ENCODE measurements at places on chromosomes 7 and 10.

DNA sequence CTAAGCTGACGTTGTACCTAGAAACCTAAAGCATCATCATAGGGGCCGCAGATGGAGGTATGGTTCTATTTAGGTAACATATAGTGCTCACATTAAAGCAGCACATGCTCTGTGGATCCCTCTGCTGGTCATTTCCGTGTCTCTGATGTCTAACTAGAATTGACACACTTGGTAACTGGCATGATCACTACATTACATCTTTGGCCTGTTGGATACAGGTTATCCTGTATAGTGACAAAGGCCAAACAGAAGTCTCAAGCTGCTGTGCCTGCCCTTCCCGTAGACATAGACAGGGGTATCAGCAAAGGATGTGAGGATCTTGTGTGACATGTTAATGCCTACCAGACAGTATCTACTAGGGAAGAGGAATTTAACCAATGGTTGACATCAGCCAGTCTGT is 51.2 kb downstream of the KIF5B start:
- DNase-seq = peak; percentile 7

DNA sequence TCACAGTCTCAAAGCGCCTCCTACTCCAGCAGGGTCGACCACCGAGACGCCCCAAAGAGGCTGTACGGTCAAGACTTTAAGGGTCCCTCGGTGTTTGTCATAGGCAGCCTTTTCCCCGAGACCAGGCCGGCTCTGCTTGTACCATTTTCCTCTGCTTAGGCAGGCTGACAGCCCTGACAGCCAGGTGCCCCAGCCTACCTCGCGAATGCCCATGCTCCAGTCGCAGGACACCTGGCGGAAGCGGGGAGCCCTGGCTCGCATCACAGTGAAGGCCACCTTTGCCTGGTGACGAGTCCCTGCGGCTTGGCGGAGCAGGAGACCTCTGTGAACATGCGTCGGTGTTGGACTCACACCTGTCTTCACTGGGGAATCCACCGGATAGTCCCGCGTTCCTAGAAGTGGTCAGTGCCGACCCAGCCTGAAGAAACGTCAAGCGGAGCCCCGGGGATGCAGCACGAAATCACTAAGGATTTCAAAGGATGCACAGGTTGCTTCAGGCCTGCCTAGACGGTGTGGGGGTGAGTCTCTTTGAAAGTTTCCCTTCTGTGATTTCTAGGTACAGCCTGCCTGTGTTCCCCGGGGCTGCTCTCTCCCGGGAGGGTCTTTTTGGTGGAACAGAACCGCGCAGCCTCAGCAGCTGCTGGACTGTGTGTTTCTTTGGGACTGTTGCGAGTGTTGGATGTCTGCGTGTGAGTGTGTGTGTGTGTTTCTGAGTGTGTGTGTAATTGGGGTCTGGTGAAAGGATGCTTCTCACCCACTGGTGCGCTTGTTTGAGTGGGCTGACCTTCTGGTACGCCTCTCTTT is 30.5 kb upstream of the ZNF273 start:
- no peak for DNase-seq

DNA sequence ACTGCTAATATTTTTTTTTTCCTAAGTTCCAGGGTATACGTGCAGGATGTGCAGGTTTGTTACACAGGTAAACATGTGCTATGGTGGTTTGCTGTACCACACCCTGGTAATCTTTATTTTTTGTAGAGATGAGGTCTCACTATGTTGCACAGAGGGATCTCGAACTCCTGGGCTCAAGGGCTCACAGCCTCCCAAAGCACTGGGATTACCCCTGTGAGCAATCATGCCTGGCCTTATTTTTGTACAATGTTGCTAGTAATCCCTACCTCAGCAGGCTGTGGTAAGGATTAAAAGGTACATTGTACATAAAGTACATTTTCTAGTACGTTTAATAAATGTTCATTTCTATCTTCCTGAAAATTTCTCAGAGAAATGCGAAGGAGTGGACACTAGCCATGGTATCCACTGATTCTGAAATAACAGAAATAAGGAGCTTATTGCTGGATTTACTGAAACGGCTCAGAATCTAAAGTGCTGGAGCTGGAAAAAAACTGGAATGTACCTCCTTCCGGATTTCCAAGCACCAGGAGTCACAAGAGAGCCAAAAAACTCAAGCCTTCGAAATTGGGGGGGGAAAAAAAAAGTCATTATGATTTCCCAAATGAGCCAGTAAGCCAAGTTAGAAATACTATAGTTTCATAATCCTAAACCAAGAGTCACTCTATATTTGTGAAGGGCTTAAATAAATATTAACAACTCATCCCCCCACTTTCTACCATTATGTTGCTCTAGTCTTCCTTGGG is 69.6 kb downstream of the NT5C2 start:
- no peak for DNase-seq

GRCh38 chr10:76428551-76429367 is 997.3 kb downstream of the LRMDA start:
- DNase-seq = no peak

DNA sequence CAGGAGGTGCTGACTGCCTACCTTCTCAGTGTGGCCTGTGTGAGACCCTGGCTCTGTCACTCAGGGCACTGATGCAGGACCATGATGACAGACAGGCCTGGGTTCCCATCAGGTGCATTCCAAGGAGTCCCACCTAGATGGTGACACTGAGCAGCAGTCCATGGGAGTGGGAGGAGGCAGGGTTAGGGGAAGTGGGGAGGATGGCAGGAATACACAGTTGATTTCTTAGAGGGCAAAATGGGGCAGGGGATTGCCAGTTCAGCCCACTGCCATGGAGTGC is 155.0 kb downstream of the SH3PXD2A start:
- DNase-seq = no peak

DNA sequence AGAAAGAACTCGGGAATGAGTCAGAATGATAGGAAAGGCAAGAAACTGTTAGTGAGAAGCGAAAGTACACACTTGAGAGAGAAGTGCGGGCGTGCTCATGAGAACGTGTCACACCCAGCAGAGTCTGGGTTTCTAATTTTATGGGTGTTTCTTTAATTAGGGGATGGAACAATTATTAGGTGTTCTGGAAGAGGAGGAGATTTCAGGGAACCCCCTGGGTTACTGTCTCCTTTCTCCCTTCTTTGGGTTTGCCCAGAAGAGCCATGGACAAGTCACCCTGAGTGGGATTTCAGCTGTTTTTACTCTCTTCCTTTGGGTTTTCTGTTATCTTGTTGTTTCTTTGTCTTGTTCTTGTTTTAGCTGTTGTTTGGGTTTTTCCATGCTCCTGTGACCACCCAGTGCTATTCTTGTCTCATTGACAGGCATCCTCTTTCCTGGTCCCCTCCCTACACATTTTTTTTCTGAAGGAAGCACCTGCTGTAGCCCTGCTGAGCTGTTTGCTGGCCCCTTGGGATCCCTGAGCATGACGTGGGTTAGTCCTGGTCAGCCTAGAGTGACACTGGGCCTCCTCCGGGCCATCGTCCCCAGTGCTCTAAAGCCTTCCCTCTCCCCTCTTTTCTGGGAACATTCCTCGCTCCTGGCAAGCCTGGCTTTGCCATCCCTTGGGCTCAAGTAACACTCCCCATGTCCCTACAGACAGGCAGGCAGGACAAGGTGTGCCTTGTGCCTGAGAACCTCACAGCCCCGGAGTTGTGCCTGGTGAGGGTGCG is 3.5 kb downstream of the SH2D4B start:
- DNase-seq = no peak

Data from activated gamma-delta T cell treated with anti-CD3 and anti-CD28 coated beads, Interleukin-2, amount 50 U/mL, for 16 hours (primary cell).